ENCODE measurements at places on chromosomes 5 and 9.

GRCh38 chr9:134854541-134854981, 26.0 kb upstream of the FCN2 start:
- no peak for DNase-seq

DNA sequence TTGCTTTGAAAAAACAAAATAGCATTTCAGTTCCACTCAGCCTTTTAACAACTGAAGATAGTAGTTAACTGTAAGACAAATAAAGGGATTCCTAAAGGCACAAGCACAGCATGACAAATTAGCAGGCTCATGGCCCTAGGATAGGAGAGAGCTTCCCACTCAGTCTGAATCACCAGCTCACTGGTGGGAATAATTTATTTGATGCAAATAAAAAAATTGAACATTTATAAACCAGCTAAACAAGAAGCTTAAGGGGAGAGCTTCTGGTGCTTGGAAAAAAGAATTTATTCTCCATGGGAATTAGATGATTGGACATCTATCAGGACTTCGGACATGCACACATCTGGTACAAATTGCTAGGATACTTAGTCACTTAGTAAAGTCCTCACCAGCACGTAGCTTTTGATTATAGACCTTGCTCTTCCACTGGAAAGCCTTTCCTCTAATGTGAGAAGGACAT, 294.1 kb upstream of the TNC start:
- DNase-seq, result no peak

- no peak for DNase-seq
Observed at GRCh38 chr9:78288214-78288892, 8.6 kb upstream of the PSAT1 start.

DNA sequence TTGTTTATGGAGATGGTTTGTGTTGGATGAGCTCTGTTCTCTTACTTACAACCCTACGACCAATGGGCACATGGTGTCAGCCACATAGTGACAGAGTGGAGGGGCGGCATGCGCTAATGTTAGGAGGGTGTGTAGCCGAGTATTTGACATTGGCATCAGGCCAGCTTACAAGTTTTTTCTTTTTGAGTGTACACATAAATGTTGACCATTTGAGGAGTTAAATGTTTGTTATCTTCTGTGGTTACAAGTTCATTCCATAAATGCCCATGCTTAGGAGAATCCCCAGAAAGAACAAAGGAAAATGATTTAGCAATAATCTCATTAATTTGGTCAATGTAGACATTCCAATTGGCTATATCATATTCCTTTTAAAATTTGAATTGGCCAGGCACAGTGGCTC, 180.1 kb upstream of the ELL2 start:
- DNase-seq, result no peak

DNA sequence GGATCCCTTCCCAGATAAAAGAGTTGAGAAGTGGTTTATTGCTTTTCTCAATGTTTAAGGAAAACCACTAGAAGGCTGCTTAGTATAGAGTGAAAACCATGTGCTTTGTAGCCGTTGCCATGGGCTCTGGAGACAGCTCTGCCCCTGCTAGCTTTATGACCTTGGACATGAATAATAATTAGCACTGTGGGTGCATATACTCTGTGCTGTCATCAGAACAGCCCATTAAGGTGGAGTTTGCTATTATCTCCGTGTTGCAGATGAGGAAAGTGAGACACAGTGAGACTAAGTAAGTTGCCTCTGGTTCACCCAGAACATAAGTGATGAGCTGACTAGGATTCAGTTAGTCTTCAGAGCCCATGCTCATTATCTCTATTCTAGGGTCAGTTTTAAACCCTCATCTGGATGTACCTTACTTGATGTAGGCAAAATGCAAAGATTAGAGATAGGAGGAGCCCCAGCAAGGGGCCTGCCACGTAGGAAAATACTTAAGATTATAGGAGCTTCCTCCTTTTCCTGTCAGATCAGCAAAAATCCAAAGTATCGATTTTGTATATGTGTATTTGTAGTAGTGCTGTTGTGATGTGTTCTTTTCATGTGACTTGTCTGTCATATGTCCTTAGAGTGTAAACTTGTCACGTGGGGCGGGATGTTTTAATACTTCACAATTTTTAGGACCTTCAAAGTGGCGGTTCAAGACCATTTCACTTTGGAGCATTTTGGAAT, 102.5 kb downstream of the TLE4 start:
- DNase-seq, result no peak

DNA sequence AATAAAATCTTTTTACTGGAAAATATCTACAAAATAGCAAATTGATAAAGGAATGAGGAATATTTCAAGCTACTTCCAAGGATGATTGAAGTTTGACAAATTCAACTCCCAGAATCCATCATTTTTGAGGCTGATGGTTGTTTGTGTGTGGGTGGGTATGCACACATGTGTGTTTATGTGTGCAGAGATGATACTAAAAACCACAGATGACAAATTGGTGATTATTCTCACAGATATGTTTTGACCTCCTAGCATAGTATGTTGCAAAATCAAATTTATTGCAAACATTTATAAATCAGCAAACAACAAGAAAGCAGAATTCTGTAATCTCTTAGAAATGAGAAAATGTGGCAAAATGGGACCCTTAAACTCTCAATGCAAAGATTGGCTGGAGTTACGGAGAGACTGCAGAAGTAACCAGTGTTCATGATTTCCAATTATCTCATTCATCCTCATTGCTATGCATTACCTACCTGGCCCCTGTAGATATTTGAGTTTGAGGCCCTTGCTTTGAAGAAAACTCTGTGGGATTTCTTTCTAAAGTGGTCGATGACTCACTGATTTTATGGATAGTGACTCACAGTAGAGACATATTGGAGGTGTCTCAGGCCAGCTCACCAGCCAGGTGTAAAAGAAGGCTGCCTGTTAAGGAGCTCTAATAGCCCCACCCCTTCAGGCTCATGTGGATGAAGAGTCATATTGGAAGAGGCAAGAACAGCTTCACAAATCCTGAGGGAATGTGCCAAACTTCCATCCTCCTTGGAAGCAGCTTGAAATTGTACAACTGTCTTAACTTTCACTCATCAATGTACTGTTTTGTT, 44.6 kb upstream of the TMC1 start:
- no peak for DNase-seq

DNA sequence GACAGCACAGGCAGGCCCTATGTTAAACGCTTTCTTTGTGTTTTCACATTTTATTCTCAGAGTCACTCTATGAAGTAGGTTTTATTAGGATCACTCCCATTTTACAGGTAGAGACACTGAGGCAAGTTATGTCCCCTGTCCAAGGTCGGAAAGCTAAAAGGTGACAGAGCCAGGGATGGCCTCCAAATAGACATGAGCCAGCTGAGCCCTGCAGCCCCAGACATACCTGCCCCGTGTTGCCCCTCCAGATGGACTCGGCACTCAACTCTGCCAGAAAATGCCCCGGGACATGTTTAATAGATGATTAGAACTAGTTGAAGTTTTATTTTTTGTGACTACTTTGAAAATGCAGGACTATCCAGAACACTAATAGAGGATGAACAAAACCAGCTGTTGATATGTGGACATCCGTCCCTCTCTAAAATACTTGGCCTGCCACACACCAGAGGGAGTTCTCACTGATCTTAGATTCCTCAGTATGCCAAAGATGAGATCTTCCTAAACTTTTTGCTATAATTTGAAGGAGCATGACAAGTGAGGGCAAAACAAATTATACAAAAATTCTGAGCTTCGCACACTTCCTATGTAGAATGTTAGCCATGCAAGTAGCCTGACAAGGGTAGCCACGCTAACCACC, 258.6 kb upstream of the ADAMTS16 start:
- DNase-seq, result no peak

- DNase-seq, result no peak
Observed at GRCh38 chr5:124454081-124454480, 292.4 kb downstream of the ZNF608 start.

GRCh38 chr5:85823462-85824426, 794.0 kb upstream of the COX7C start:
- no peak for DNase-seq

GRCh38 chr5:127079994-127080491, 6.7 kb upstream of the C5orf63 start:
- DNase-seq, result no peak

- no peak for DNase-seq
Observed at GRCh38 chr5:138053554-138053953, 20.7 kb upstream of the FAM13B start.

GRCh38 chr5:45533663-45534062, 162.5 kb downstream of the HCN1 start:
- DNase-seq, result no peak

DNA sequence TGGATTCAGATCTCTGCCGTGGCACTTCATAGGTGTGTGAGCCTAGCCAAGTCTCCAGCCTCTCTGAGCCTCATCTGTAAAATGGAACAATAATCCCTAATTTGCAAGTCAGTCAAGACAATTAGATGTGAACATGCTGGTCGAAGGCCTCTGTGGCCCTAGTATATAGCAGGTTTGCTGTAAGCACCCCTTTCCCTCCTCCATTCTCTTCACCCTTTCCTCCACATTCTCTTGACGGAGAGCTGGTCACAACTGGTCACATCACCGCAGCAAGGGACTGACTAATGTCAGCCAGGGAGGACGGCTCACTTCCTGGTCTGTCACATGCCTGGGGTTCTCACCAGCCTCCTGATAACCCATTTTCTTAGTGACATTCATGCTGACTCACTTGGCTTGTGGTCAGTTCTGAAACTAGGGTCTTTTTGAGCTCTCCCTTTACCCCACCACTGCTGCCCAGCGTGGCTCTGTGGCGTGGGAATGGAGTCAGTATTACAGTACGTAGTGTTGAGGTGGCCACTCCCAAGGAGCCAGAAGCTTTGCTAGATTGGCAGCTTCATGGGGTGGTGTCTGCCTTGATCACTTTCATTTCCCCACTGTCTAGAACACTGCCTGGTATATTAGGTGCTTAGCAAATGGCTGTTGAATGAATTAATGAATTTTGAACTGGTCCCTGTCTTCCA, 47.8 kb downstream of the ERGIC1 start:
- no peak for DNase-seq

DNA sequence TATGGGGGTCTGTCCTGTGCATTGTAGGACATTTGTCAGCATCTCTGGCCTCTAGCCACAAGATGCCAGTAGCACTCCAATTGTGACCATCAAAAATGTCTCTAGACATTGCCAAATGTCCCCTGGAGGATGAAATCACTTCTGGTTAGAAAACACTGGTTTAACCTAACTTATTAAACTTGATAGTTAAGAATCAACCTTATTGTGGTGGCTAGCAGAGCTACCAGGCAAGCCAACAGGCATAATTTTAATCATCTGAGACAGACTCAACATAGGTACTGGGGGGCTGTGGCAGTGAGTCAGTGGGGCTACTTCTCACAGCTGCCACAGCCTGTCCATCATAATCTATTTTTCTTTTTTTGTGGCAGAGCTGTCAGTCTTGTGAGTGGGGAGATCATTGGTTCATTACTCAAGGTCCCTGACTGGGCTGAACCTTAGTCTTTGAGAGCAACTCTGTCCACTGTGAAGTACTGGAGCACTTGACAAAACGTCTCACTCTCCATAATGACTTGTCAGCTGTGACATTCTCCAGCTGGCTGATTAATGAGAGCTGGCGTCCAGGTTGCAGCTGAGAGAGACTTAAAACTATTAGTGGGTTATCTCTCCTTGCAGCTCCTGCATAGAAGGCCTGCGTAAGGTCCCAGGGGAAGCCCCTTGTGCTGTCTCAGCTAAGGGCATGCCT, 107.9 kb downstream of the DCP2 start:
- DNase-seq, result no peak

DNA sequence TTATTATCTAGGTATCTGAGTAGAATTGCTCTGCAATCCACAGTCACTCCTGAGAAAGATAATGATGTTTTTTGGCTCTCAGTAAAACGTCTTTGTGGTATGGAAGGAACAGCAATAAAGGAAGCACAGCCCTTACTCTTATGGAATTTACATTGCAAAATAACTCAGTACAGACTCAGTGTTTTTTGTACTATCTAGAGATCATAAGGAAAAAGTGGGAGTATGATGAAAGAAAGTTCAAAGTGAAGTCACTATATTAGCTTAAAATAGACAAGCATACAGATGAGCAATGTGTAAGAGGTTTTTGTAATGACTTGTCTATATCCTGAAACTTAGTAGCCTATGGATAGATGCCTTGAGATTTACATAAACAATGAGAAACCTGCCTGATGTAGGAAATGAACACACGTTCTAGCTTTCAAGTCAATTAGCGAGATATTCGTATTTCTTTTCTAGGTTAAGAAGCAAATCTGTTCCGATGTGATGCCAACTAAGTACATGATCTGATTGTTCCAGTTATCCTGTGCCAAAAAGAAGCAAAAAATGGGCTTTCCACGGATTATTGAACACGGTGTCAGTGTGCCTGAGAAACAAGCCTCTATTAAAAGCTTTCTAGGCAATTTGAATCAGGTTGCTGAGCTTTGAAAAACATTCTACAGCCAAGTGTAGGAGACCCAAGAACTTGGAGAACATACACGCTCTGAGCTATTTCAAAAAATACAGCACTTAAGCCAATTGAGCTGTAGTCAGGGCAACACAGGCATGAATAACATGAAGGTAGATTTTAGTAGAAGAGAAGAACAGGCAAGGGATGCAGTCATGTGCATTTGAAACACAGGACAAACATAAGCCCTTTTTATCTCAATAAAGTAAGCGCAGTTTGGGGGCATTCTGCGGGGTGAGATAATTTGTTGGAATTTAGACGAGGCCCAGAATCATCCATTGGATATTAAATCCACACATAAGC, 86.3 kb upstream of the TAF11L2 start:
- no peak for DNase-seq

DNA sequence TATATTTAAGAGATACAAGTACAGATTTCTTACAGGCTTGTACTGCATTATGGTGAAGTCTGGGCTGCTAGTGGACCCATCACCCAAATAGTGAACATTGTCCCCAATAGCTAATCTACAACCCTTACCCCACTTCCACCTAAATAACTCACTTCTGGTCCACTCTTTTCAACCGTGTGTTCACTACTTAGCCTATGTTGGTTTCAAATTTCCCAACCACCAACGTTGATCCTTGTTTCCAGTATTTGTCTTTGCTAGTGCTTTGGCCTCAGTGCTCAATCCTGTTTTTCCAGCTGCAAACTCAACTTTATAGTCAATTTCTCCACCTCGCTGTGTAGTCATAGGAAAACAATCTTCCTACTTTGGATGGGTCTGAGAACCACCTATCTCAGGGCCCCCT, 45.3 kb upstream of the TTC39B start:
- no peak for DNase-seq

GRCh38 chr9:72304538-72304937, 60.5 kb downstream of the ZFAND5 start:
- no peak for DNase-seq

DNA sequence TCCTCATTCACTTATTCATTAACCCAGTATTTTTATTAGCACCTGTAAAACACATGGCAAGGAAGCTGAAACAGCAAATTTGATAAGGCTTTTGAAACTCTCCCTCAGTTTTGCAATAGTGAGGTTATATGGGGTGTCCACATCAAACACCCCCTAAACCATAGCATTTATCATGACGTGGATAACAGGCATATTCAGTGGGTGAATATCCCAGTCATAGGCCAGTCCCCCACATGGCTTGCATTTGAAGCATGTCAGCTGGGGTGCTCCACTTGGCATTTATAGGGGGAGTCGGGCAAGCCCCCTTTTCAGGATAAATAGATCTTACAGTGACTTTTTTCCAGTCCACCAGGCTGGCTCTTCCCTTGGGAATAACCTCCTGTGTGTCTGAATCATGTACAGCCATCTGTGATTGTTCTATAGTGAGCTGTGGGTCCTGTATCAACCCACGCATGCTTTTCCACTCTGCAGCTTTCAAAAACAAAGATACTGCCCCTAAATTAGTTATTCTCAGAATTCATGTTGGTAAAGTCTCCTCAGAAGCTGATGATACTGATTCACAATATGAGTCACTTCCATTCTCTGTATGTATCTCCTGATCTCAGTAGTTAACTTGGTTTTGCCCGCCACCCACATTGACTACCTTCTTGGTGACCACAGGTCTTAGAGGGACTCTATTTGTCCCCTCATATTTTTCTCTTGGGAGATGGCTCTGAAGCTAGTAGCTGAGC, 84.4 kb upstream of the SPIN1 start:
- DNase-seq, result no peak

Measured in CD8-positive, alpha-beta T cell (primary cell).